Breast epithelium (tissue), 4 donors: ENCODE measurements at places on chromosomes 1 and 21. TPM values are rescaled to one million over a fixed set of nuclear protein-coding genes. Genes with fewer than 3 reads are reported as not detected.

DNA sequence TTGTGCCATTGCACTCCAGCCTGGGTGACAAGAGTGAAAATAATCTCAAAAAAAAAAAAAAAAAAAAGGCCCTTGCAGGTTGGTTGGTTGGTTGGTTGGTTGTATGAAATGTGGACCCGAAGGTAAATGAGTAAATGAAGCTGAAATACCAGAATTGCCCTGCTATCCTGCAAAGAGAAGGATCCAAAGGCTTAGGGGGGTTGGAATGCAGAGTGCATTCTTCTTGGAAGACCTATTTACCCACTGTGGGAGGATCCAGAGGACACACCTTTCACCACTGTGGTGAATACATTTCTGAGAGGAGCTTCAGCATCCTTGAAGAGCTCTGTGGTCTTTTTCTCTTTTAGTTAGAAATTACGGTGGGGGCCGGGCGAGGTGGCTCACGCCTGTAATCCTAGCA, 28.7 kb upstream of the EIF4G3 start:
- DNase-seq: no peak

DNA sequence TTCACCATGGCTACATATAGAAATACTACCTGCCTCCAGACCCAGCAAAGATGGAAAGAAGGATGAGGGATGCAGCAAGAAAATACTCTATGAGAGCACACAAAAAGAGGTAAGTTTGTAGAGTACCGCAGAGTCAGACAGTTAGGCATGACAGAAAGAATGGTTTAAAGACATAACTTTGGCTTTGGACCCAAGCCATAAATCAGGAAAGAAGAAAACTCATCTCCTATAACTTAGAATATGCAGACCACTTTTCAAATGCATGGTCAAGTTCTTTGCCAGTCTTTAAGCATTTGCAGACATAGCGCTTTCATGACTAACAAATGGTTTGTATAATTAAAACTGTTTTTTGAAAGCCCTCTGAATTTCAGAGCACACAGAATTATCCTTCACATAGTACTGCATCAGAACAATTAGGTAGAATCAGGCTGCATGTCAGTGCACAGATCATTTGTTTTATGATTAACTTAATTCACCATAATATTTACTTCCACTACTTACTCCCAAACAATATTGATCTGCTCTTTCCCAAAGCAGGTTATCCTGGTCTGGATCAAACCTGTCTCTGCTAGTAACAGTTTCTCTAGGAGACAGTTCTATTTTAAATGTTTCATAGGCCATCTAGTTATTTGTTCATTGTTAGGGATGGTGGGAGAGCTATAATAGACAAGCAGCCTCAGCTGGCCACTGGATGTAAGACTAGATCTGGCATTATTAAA, 280.7 kb upstream of the NR5A2 start:
- DNase-seq: no peak

The TNFRSF4 gene
- 1.6 TPM for total RNA-seq

The LHX8 gene
- not detected for total RNA-seq

The ZBED6 gene
- 37.8 TPM for total RNA-seq

DNA sequence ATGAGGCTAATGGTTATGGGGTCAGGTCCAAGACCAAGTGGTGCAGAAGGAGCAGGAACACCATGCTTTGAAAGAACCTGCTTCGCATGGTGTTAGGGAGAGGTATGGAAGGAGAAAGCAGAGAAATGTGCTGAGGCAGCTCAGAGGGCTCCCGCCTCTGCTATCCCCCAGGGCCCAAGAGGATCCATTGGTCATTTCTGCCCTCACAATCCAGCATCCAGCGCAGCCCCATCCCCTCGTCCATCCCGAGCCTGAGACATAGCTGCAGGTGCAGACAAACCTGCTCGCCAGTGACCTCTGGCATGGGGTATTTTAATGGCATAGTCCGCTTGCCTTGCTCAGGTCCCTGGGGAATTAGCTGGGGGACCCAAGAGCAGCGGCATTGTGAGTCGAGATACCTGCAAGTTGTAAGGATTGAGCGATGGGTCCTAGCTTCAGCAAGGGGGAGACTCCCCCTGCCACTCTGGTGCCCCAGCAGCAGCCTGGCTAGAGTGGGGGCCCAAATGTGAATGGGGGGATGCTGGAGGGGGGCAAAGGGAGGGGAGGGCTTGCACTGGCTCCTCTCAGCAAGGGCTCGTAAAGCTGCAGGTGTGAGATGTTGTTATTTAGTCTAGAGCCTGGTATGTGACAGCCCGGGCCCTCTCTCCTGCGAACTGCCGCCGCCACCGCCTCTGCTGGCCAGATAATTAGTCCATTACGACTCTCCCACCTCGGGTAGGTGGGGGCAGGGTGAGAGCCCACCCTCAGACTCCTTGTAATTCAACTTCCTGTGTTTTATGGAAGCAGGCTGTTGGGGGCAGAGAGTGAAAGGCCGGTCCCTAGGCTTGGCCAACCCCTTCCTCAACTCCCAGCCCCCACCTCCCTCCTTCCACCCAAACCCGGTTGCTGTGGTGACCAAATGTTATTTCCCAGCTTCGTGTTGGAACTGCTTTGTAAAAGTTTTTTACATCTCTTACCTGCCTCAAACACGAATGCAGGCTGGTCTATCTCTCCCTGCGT, 118.8 kb downstream of the RNF220 start:
- DNase-seq: no peak

- no peak for DNase-seq
Observed at GRCh38 chr1:84887261-84887934, 5.6 kb downstream of the LPAR3 start.

The MANEAL gene
- total RNA-seq: 0.64 TPM

- DNase-seq: no peak
Observed at GRCh38 chr21:31473685-31474345, 129.8 kb upstream of the TIAM1 start.

- no peak for DNase-seq
Observed at GRCh38 chr1:229952670-229953520, 114.1 kb upstream of the GALNT2 start.
